ENCODE measurements at places on chromosomes 1 and 21.

- DNase-seq, result no peak
Measured at GRCh38 chr21:40754466-40754865, 92.5 kb downstream of the DSCAM start.

DNA sequence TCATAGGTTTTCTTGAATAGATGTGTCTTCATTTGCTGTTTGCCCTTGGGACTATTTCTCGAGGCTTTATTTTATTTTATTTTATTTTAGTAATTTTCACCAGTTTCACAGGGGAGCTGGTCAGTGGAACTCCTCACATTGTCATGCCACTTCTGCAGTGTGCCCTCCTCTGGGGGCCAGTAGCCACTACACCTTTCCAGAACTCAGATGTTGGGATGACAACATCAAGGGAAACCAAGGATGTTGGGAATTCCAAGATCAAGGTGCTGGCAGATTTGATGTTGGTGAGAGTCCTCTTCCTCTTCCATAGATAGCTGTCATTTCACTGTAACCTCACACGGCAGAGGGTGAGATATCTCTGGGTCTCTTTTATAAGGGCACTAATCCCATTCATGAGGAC is 35.5 kb downstream of the SLC26A9 start:
- no peak for DNase-seq

GRCh38 chr1:224432672-224433040 is 1.9 kb downstream of the WDR26 start:
- no peak for DNase-seq

- no peak for DNase-seq
Measured at GRCh38 chr1:189350983-189351616, 1126.6 kb downstream of the BRINP3 start.

DNA sequence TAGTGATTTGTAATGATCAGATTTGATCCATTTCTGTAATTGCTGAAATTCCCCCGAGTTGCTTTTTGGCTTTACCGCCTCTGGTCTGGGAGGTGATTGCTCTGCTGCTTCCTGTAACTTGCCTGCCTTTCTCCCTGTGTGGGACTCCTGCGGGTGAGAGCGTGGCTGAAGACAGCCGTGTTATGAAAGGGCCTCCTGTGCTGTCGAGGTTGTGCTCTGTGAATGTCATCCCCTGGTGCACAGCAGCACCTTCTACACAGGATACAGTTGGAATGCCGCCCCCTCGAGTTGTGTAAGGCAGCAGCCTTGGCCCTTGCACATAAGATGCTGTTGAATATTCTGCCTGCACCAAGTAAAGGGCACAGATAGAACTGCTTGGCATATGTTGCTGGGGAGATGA is 5.9 kb downstream of the SOD1 start:
- no peak for DNase-seq

DNA sequence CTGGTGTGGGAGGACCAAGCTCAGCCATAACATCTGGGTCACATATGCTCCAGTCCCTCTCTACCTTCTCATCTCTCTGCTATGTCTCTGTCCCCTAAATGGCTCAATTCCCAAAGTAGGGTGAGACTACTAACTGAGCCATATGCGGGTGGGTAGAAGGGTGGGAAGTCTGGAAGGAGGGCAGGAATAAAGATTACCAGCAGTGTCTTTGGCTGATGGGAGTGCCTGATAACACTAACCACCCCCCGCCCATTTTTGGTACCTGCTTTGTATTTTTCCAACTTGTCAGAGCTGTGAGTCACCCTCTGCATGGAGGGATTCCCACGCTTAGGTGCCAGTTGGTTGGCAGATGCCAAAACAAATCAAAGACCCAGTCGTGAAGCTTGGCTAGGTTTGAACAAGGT is 14.9 kb upstream of the SSBP3 start:
- no peak for DNase-seq

DNA sequence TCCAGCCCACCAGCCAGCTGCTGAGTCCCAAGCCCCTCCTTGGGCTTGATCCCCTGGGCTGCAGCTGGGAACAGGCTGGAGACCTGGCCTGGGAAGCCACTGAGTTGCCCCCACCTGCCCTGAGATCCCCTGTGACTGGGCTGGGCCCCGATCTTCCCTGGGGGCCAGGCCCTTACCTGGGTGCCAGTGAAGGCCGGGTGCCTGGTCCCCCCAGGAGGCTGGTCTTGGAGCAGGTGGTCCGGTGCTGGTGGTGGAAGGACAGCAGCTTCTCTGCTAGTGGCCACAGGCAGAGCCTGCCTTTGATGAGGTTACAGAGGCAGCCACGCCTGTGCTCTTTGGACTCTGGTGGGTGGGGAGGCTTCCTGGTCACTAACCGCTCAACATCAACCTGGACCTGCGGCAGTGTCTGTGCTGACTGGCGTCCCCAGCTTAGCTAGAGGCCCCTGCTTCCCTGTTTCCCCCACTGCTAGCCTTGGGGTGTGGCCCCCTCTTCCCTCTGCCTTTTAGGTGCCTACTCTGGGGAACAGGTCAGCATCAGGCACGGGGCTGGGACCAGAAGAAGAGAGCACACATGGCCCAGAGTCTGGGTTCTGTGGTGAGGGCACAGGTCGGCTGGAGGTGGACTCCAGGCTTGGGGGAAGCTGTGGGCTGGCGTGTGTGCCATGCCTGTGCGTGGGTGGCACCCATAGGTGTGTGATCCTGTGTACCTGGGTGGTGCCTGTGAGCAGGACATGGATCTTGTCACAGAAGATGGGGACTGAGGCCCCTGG is at the start of gene EPS8L3:
EPS8L3 (minus strand) TSS at position 278 of the 770 bp plus-strand sequence. CDS start 2,174 bp downstream, outside the sequence.
- no peak for DNase-seq

- DNase-seq, result peak; percentile 40
Measured at GRCh38 chr1:230425252-230426091, 660 bp downstream of the PGBD5 start.

- no peak for DNase-seq
Measured at GRCh38 chr21:21000591-21001175, 2.5 kb downstream of the NCAM2 start.

- DNase-seq, result no peak
Measured at GRCh38 chr1:64356636-64357256, 113.2 kb upstream of the CACHD1 start.

GRCh38 chr21:31260790-31261189 is 83.3 kb downstream of the TIAM1 start:
- no peak for DNase-seq

GRCh38 chr1:14205066-14205465 is 393.4 kb upstream of the KAZN start:
- no peak for DNase-seq

- no peak for DNase-seq
Measured at GRCh38 chr1:76669624-76670315, 197.5 kb upstream of the ST6GALNAC5 start.

Data from urothelium cell line (cell line).